ENCODE measurements at places on chromosomes 16 and 17.

- no peak for DNase-seq
Measured at GRCh38 chr16:24612656-24613055, 73.3 kb downstream of the RBBP6 start.

- no peak for DNase-seq
Measured at GRCh38 chr17:76822184-76822778, 45.9 kb upstream of the MGAT5B start.

- DNase-seq: no peak
Measured at GRCh38 chr17:77363821-77364361, 223.1 kb downstream of the SEC14L1 start.

DNA sequence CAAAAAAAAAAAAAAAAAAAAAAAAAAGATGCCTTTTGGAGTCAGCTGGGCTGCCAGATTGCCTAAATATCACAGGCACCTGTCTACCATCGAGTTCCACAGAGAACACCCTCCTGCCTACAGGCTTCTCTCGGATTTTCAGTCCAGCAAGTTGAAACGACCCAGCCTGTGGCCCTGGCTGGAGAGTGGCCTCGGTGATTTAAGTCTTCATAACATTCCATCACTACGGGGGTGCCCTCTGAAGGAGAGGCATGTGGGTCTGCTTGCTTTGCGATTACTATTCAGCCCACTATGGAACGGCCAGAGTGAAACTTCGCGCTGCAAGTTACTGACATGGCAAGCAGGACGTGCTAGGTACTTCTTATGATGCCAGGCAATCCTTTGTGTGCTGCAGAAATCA, 42.8 kb downstream of the MARCHF10 start:
- peak; percentile 37 for DNase-seq

GRCh38 chr16:49502136-49502881, 128.7 kb downstream of the C16orf78 start:
- DNase-seq: no peak

GRCh38 chr16:64762211-64762610, 359.7 kb downstream of the CDH11 start:
- DNase-seq: no peak

- peak; percentile 39 for DNase-seq
Measured at GRCh38 chr16:70611785-70612303, 34.5 kb upstream of the IL34 start.

- DNase-seq: peak; percentile 76
Measured at GRCh38 chr16:54242199-54242598, 44.4 kb downstream of the IRX3 start.

DNA sequence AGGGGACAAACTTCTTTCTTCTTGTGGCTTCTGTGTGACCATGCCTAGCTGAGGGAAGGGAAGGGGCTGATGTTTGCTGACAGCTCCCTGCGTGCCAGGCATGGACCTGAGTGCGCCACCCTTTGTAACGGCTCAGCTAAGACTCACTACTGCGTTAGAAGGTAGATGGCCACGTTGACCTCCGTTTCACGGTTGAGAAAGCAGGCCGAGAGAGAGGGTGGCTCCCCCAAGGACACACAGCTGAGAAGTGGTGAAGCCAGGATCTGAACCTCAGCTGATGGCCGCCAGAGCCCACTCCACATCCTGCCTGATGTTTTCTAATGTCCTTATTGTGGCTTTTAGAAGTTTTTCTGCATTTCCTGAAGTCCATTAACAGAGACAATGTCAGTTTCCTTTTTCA, 45.1 kb downstream of the RGS9 start:
- DNase-seq: no peak

DNA sequence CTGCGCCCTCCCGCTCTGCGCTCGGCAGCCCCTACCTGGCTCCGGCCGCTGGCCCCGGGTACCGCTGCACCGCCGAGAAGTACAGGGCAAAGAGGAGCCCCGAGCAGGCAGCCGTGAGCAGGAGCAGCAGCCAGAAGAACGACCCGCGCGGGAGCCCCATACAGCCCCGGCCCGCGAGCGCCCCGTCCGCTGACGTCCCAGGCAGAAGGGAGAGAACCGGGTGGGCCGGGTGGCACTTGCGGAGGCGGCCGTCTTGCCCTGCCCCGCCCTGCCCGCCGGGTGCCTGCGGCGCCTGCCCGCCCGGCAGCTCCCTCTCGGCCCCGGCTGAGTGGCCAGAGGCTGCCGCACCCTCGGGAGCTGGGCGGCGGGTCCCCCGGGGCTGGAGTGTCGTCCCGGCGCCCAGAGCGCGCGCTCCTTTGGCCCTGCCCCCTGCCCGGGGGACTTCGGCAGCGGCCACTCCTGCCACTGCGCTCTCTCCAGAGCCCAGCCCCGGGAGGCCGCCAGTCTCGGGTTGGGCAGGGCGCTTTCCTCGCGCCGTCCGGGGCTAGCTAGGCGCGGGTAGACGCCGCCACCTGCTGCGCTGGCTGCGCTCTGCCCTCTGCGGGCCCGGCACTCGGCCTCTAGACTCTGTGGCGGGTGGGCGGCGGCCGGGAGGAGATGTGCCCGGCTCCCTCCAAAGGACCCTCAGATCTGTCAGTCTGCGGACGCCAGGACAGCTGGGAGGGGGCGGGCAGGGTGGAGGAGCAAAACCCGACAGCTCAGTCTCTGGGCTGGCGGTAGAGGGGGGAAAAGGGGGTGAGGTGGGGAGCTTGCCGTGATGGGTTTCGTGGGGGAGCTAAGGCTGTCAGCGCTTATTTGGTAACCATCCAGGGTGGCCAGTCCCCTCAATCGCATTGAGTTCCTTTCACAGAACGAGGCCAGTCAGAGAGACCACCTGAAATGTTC, at the start of gene ST6GALNAC2:
TSS of gene ST6GALNAC2 (minus strand) at position 212 of the 945 bp plus-strand sequence. CDS start at position 160, 52 bp downstream.
- DNase-seq: peak; percentile 56

GRCh38 chr17:45031231-45032173, 19.9 kb downstream of the DCAKD start:
- no peak for DNase-seq

- DNase-seq: peak; percentile 44
Measured at GRCh38 chr17:81999976-82000802, 22.5 kb downstream of the CENPX start.

DNA sequence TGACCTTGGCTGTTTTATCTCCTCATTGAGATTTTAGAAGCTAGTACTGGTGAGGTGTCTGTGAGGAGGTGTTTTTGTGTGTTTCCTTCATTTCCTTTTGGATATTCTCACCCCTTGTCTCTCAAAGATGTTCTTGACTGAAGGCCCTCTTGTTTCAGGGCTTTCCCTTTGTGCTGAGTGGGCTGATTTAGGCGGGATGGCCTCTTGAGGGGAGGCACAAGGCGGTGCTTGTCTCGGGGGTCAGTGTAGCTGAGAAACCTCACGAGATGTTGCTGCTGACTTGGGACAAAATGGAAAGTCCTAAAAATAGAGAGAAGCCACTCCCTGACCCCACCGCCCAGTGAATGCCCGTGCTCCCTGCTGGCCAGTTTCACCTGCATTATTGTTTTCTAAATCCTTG, 14.2 kb downstream of the CRAMP1 start:
- DNase-seq: no peak

DNA sequence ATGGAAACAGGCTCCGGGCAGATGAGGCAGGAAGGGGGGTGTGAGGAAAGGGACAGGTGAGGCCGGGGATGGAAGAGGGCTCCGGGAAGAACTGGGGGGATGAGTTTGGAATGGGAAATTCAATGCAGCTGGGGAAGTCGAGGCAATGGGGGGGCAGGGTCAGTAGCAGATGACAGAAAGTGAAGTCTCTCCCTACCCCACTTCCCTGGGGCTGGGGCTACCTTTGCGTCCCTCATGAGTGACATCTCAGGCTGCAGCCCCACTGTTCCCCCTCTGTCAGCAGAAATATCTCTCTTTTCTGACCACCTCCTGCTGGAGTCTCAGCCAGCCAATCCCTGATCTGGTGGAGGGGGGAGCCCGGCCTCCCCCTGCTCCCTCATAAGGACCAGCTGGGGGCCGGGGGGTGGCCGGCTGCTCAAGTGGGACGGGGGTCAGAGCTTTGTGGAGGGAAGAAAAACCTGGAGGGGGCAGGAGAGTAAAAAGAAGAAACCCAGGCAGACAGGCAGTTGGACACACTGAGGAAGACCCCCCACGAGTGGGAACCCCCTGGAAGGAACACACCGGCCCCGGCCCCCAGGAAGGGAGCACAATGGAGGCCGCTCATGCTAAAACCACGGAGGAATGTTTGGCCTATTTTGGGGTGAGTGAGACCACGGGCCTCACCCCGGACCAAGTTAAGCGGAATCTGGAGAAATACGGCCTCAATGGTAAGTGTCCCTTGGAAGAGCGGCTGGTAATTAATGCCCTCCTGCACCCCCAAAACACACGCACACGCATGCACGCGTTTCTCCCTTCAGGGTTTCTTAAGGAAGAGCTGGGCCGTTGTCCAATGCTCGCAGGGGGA, at the start of gene ATP2A1:
TSS of gene ATP2A1 (plus strand) at position 406 of the 844 bp plus-strand sequence. CDS start at position 590, 184 bp downstream.
- DNase-seq: no peak

DNA sequence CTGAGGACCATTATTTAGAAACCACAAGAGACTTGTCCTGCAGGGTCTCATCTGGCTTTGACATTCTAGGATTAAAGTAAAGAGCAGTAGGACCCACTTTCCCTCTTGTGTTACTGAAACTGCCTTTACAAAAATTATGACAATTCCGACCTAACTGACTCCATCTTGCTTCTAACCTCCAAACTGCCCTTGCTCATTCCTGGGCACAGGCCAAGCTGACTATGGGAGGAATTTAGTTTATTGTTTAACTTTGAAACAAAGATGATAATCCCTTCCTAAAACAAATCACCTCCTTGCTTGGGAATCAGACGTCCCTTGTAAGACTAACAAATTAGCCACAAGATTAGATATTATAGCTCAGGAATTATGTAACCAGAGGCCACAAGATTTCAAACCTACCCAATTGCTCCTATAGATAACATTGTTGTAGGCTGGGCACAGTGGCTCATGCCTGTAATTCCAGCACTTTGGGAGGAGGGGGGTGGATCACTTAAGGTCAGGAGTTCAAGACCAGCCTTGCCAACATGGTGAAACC, 87.0 kb upstream of the FBXO47 start:
- no peak for DNase-seq

DNA sequence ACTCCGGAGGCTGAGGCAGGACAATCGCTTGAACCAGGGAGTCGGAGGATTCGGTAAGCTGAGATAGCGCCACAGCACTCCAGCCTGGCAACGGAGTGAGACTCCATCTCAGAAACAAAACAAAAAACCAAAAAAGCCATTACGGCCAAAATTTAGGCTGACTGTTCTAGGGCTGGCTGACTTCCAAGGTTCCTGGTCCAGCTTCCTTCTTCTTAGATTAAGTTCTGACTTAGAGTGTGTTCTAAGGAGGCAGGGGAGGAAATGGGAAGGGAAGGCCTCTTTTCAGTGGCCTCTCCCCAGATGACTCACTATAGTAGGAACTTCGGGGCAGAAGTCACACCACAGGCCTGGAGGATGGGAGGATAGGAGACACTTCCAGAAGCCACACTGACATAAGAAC, 27.7 kb upstream of the CLEC18B start:
- DNase-seq: no peak

GRCh38 chr17:50620858-50621257, 13.8 kb upstream of the ABCC3 start:
- peak; percentile 72 for DNase-seq

DNA sequence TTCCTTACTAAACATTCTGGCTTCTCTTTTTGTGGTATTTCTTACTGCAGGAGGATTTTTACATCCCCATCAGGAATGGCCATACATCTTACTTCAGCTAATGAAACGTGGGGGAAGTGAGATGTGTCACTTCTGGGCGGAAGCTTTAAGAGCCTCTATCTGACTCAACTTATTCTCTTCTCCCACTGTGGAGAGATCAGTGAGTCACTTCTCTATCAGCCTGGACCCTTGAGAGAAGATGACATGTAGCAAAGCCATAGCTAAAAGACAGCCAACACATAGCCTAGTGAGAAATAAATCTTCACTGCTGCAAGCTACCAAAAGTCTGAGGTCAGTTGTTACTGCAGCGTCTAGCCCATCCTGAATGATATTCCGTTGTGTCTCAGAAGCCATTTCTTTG, 1066.7 kb upstream of the RBFOX1 start:
- no peak for DNase-seq

DNA sequence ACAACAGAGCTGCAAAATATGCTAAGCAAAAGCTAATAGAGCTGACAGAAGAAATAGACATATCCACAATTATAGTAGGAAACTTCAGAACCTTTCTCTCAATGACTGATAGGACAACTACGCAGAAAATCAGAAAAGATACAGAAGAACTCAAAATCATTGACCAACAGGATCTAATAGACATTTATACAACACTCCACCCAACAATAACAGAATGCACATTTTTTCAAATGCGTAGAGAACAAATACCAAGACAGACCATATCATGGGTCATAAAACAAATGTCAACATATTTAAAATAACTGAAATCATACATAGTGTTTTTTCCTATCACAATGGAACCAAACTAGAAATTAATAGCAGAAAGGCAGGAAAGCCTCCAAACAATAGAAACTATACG, 237.4 kb downstream of the C16orf78 start:
- no peak for DNase-seq

DNA sequence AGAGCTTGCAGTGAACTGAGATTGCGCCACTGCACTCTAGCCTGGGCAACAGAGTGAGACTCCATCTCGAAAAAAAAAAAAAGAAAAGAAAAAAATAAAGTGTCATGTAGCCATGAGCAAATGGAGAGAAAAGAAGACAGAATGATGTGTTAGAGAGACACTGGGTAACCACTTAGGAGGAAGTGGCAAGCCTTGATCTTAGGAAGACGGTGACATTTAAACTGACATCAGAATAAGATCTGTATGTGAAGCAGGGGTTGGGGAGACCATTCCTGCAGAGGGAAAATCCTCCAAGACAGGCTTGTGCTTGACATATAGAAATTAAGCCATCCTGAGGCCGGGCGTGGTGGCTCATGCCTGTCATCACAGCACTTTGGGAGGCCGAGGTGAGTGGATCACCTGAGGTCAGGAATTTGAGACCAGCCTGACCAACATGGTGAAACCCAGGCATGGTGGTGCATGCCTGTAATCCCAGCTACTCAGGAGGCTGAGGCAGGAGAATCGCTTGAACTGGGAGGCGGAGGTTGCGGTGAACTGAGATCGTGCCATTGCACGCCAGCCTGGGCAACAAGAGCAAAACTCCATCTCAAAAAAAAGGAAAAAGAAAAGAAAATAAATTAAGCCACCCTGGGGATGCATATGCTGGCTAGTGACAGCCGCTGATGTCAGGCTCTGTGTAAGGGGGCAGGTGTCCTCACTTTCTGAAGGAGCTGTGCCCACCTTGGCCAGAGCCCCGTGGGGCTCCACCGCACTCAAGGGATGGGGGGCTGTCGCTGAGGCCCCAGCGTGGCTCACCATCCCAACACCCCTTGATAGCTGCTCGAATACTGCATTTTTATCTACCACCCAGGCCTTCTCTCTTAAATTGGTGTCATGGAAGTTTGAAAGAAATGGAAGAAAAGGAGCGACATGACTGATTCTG, 13.1 kb upstream of the CYB5B start:
- DNase-seq: no peak

DNA sequence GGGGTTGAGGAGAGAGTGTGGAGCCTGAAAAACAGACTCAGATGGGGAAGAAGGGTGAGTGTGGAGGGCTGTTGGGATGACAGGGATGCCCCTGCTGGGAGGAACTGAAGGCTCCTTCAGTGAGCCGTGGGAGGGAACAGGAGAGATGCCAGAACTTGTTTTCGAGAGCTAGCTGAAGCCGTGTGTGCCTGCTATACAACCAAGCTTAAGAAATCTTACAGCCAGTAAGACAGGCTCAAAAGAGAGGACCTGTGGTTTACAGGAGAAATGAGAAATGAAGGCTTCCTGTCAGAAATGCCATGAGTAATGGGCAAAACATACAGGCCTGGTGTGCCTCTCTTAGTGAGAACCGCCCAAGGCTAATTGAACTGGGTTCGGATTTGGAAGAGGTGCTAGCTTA, 99.6 kb downstream of the SPACA3 start:
- DNase-seq: no peak

Measured in GM23338 (cell line).